GM23248 (cell line): ENCODE measurements at places on chromosomes 16 and 17.

DNA sequence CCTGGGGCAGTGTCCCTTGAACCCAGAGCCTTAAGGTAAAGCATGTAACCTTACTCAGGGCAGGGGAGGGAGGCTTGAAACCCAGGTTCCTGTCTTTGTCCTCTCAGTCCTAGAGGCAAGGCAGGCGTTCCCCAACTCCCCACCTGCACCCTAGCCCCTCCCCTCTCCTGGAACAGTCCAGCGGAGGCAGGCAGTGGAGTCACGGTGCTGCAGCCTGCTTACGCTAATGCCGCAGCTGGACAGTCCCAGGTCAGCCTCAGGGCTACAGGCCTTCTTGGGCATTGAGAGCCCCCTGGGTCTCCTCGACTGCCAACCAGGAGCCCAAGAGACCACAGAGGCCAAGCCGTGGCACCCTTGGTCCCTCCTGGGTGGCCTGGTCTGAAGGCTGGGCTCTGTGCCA lies 6.8 kb upstream of the CD300A start:
- no peak for DNase-seq

DNA sequence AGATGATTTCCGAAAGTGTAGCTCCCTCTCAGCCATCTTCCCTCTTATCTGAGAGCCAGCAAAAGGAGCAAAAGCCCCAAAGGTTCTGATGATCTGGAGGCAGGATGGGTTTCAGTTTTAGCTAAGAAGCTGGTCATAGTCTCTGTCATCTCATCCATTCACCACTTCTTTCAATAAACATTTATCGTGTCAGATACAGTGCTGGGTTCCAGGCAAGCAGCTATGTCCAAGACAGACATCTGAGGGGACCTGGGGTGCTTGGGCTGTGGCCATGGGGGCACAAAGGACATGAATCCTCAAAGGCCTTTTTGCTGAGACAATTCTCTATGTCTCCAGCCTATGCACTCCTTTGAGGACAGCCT lies 1.0 kb upstream of the ETV4 start:
- no peak for DNase-seq

DNA sequence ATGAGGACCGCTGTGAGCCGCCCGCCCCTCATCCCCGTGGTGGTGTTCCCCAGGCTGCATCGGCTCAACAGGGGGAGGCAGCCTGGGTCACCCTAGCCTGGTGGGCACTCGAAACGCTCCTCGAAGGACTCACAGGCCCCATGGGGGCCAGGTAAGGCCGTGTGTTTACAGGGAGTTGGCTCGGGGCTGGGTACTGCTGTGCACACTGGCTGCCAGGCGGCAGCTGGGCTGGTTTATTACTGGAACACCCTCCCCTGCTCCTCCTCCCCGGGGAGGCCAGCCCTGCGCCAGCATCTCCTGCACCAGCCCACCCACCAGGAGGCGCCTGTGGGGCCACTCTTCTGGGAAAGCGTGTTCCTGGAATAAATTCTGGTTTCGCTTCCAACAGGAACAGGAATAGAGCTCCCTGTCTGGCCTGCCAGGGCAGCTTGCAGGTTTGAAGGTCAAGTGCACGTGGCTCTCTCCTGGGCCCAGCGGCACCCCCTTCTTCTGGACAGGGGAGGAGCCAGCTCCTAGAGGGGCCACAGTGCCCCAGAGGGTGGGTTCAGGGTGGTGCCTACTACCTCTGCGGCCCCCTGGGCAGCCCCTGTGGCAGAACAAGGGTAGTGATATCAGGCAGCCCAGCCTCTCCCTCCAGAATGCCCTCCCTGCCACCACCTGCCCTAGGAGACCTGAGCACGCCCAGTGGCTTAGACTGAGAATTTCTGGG lies 11.3 kb downstream of the MCRIP1 start:
- peak; percentile 84 for DNase-seq

GRCh38 chr17:30278032-30278431 lies 13.7 kb downstream of the BLMH start:
- DNase-seq: peak; percentile 62

- DNase-seq: peak; percentile 88
These were observed 42.9 kb upstream of the CDRT4 start for GRCh38 chr17:15510361-15510760.

DNA sequence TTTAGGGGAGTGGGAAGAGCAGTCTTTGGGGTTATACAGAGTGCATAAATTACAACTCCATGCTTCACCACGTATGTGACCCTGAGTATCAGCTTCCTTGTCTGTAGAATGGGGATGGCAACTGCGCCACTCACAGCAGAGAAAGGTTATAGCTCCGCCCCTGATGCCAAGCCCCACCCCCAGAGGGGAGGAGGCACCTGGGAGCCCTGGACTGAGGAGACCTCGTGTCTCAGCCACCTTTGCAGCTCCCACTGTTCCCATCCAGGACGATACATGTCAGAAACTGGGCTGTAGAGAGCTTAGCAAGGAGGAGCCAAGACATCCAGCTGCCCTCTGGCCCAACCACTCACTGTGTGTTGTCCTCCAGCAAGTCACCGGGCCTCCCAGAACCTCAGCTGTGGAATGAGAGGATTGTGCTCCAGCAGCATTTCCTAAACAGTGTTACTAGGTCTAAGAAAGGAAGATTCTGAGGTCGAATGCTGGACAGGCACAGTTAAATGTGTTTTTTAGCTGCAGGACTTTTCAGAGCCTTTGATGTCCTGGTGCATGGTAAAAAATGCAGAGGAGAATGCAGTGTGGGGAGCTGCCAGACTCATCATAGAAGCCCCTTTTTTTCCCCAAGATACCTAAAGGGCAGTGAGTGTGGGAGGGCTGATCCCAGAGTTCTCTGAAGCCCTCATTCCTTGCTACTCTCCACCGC lies 49.4 kb downstream of the BEAN1 start:
- DNase-seq: peak; percentile 27

DNA sequence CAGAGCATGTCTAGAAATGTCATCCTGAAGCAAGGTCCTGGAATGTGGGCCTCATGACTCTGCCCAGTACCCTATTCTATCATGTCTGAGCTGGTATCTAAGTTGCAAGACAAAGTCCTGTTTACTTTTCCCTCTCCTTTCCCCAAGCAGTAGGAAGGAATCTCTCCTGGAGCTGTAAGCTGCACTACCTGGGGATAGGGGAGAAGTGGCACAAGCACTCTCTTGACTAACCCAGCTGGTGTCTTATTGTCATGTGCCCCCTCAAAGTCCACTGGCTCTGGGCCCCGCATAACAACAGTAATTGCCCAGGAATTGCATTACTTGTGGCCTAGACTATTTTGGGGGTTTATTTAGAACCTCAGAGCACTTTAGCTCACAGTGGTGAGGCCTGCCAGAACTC lies 1366.3 kb upstream of the GOT2 start:
- DNase-seq: no peak

DNA sequence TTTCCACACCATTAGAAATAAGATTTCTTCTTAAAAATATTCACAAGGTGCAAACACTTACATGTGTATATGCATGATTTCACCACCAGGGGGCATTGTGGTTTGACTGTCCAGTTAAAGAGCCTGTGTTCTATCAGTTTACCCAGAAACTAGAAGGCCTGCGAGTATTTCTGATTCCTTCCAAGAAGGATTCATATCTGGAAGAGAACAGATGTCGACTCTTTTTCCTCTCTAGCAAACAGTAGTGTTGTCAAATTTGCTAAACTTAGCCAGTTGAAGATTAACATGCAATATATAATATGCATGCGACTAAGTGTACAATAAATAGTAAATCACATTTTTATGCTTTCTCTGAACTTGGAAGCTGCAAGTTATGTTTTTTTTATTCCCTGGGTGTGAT lies 404.1 kb downstream of the WWOX start:
- DNase-seq: peak; percentile 52

GRCh38 chr16:30068750-30069610 lies 3.4 kb downstream of the ALDOA start:
- DNase-seq: peak; percentile 65

- no peak for DNase-seq
These were observed 17.8 kb downstream of the MBTPS1 start for GRCh38 chr16:84098939-84099338.

GRCh38 chr17:79845601-79845949 lies 6.3 kb upstream of the CBX4 start:
- DNase-seq: peak; percentile 53

DNA sequence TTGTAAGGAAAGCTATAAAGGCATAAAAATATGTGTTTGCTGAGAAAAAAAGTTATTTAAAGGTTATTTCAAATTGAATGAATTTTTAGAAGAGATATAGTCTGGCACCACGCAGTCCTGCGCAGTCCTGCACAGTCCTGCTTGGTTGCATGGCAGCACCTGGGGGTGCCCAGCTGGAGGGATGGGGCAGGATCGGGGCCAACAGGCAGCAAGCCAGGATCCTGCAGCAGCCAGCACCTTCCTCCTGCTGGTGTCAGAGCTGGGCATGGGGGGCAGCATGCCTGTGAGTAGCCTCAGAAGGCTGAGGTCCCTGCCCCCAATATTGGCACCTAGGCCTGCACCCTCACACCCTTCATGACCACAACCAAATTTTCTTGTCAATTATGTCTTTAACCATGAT lies 46.0 kb downstream of the GLG1 start:
- no peak for DNase-seq

DNA sequence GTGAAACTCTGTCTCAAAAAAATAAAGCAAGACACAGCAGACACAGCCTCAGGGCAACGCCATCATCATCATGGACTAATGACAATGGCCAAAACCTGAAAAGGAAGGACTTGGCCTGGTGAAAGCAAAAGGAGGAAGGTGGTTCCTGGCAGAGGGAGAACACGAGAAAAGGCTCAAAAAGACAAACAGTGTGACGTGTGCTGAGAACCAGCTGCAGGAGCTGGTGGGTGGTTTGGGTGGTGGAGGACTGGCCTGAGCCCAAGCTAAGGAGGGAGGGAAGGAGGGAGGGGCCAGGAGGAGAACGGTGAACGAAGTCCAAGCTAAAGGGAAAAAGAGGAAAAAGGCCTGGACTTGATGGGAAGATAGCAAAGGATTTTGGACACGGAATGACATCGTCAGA lies 85.1 kb downstream of the SLC39A11 start:
- peak; percentile 7 for DNase-seq

DNA sequence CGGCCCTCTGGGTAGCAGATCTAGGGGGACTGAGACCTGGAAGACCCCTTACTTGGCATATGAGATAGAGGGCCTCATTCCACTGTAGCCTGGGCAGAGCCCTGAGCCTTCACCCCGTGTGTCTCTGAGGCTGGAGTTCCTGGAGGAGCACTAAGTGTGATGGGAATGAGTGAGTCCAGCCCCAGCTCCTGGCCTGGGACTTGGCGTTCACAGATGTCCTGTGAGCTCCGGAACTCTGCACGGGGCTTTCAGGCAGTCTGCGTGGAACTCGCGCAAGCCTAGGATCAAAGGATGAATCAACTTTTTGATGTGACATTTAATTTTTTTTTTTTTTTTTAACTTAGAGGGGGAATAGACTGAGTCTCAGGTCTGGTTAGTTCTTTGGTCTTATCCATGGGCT lies 1.8 kb downstream of the NKD1 start:
- no peak for DNase-seq
